ENCODE measurements at places on chromosomes 3 and 15.

DNA sequence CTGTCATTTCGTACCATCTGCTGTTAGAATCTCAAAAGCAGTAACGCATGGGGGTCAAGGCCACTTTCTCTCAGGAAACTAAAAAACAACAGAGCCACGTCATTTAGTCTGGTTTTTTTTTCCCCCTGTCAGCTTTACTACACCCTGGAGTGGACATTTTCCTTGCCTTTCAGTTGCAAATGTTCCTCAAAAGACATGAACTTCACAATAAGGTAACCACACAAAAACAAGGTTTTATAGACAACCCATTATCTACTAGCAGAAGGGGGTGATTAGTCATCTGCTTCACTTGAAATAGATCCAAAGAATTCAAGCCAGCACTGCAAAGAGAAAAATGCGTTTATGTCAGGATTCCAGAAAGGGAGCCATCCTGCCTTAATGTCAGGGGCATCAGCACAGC is 171.8 kb upstream of the CDIN1 start:
- no peak for DNase-seq

DNA sequence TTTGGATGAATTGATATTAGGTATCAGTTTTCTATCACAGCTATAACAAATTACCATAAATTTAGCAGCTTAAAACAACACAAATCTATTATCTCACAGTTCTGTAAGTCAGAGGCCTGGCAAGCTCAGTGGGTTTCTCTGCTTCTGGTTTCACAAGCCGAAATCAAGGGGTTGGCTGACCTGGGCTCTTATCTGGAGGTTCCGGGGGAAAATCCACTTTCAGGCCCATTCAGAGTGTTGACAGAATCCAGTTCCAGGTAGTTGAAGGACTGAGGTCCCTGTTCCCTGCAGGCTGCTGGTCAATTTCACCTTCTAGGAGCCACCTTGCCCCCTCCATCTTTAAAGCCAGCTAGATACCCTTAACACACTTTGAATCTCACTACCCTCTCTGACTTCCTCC is 11.1 kb upstream of the HHATL start:
- no peak for DNase-seq

GRCh38 chr3:38566215-38566528 is 70.0 kb downstream of the EXOG start:
- no peak for DNase-seq

DNA sequence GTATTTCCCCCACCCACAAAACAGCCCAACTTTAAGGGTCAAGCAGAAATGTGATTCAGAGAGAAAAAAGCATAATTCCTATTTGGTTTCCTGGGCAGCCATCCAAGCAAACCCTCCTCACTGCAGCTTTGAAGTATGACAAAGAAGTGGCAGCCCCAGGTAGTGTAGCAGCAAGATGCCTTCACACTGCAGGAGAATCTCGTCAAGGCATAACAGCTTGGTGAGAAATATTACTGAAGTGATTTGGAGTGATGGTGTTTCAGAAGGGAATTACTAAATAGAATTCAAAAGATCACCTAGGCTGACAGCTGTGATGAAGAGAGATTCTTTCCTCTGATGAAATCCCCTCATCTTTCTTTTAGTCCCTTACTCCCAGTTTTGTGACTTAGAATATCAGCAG is 173.9 kb downstream of the PYDC2 start:
- DNase-seq, result no peak

DNA sequence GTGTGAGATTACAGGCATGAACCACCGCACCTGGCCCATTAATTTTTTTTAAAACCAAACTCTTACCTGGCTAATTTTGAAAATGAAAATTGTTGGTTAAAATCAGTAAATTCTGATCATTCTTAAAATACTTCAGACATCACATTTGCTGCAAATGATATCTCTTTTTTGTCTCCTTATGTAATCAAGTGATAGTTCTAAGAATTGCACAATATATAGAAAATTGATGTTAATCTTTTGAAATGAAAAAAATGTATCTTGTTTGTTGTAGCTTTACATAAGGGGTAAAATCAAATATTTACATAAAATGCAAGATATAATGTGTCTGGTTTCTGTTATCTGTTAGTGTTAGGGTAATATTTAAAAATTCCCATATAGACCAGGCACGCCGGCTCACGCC is 5.0 kb downstream of the GTPBP8 start:
- DNase-seq, result no peak

DNA sequence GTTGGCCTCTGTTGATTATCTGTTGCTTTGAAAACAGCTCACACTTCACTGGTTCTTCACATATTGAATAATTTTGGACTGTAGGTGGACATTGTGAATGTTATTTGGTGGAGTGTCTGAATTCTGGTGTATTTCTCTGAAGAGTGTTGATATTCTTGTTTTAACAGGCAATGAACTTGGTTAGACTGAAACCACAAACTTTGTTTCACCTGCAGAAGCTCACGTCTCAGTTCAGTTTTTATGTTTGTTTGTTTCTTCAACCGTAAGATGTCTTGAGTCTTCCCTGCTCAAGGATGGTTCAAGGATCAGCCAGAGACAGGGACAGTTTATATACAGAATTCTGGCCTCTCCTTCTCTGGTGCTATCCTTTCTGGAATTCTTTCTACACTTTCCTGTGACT is 43.6 kb downstream of the C3orf20 start:
- no peak for DNase-seq

DNA sequence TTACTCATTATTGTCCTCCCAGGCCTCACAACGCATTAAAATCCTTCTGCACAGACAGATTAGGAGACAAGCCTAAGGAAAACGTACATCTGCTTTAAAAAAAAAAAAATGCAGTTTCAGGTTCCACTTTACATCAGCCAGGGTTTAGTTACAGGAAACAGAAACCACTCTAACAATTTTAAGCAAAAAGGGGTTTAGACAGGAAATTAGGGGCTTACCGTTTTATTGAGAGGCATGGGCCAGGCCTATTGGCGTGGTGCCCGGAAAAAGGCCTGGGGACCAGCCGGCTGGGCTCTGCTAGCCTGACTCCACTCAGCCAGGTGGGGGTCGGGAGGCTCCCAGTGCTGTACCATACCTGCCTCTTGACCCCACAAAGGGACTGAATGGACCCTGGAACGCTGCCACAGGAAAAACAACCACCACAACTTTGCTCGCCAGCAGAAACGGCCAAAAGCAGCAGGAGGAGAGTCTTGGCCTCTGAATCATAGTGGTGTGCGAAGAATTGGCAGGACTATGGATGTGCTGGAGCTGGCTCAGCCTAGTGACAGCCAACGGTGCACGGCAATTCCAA is 124.3 kb downstream of the CHSY1 start:
- no peak for DNase-seq

DNA sequence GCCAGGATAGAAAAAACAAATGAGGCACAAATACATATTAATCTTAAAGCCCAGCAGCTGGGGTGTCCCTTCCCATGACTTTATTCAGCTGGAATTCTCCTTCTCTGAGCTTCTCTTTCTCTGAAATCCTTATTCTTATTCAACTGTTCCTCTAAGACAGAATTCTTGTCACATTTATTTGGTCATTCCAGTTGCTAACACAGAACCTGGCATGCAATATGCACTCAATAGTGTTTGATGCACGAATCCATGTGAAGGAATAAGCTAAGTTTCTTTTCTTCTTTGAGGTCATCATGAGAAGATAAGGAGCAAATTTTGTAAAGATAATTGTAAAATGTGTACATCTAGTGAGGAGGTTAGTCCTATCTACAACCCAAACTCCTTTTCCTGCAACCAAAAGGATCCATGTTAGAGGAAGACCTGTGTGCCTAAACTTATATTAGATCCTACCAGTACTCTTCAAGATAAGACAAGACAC is 154.2 kb upstream of the KCNMB2 start:
- DNase-seq, result no peak

DNA sequence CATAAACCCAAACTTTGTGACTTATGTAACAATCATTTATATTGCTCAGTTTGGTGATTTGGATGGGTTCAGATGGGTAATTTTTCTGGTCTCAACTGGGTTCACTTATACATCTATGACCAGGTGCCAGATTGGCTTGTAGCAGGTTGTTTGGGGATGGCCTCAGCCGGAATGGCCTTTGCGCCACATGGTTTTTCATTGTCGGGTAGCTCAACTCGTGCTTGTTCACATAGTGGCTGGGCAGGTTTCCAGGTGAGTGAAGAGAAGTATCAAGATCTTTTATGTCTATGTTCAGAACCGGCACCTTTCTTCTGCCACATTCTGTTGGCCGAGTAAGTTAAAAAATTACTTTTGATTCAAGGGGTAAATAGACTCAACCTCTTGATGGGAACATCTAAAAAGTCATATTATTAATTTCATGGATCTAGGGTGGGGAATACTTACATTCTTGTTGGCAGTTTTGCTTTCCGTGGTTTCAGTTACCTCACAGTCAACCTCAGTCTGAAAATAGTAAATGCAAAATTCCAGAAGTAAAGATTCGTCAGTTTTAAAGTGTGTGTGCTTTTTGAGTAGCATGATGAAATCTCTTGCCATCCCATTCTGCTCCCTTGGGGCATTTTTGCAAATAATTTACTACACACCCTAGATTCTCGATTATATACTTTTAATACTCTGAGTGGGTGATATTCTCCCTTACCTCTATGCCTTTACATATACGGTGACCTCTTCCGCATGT is 745.7 kb upstream of the CCDC54 start:
- no peak for DNase-seq

All from effector CD4-positive, alpha-beta T cell (primary cell).